ENCODE measurements at places on chromosomes 1 and 21. TPM values are rescaled to one million over a fixed set of nuclear protein-coding genes. Genes with fewer than 3 reads are reported as not detected.

EVA1B gene
- total RNA-seq: 8.0 TPM

KCND3 gene
- total RNA-seq: 20.4 TPM

TMEM79 gene
- 1.6 TPM for total RNA-seq

TEX38 gene
- not detected for total RNA-seq

KRTAP13-2 gene
- total RNA-seq: not detected

IGSF3 gene
- total RNA-seq: 52.4 TPM

OR2M3 gene
- total RNA-seq: 0.40 TPM

CFAP57 gene
- 6.9 TPM for total RNA-seq

AIDA gene
- total RNA-seq: 80.1 TPM

C4BPA gene
- 0.20 TPM for total RNA-seq

LCE1E gene
- total RNA-seq: not detected

LENEP gene
- total RNA-seq: 0.22 TPM

FCRL6 gene
- 0.20 TPM for total RNA-seq

IL6R gene
- 5.8 TPM for total RNA-seq

APOBEC4 gene
- not detected for total RNA-seq

SLC44A5 gene
- total RNA-seq: 37.7 TPM

RBP7 gene
- 0.89 TPM for total RNA-seq

CFAP107 gene
- total RNA-seq: 2.3 TPM

CR1L gene
- 0.50 TPM for total RNA-seq

HCRTR1 gene
- 0.94 TPM for total RNA-seq

PRAMEF15 gene
- not detected for total RNA-seq

BOLA1 gene
- total RNA-seq: 10.7 TPM

DRAM2 gene
- total RNA-seq: 70.2 TPM

GNAT2 gene
- not detected for total RNA-seq

ST6GALNAC3 gene
- total RNA-seq: 64.0 TPM

RNF186 gene
- not detected for total RNA-seq

TEDDM1 gene
- not detected for total RNA-seq

SRSF4 gene
- 36.6 TPM for total RNA-seq

YY1AP1 gene
- total RNA-seq: 108 TPM

SPATA17 gene
- 12.8 TPM for total RNA-seq

VSIG8 gene
- total RNA-seq: 0.22 TPM

GPR3 gene
- total RNA-seq: 0.66 TPM

CLDN14 gene
- not detected for total RNA-seq

SV2A gene
- total RNA-seq: 90.7 TPM

CAPZB gene
- 78.8 TPM for total RNA-seq

FBXO28 gene
- total RNA-seq: 42.3 TPM

RBM8A gene
- 150 TPM for total RNA-seq

NUF2 gene
- total RNA-seq: 13.2 TPM

PBX1 gene
- 81.7 TPM for total RNA-seq

THBS3 gene
- 39.1 TPM for total RNA-seq

PRMT6 gene
- 23.9 TPM for total RNA-seq

ACTL8 gene
- total RNA-seq: not detected

LAMB3 gene
- 0.89 TPM for total RNA-seq

PLA2G2F gene
- total RNA-seq: not detected

ANXA9 gene
- total RNA-seq: 0.50 TPM

LCA5L gene
- 4.3 TPM for total RNA-seq

MYCBP gene
- total RNA-seq: 6.3 TPM

HRNR gene
- not detected for total RNA-seq
